Endothelial cell of umbilical vein (primary cell): ENCODE measurements at places on chromosomes 5 and 9. TPM values are rescaled to one million over a fixed set of nuclear protein-coding genes. Genes with fewer than 3 reads are reported as not detected.

GRM6 gene
- total RNA-seq, result not detected in 2 replicates

DNA sequence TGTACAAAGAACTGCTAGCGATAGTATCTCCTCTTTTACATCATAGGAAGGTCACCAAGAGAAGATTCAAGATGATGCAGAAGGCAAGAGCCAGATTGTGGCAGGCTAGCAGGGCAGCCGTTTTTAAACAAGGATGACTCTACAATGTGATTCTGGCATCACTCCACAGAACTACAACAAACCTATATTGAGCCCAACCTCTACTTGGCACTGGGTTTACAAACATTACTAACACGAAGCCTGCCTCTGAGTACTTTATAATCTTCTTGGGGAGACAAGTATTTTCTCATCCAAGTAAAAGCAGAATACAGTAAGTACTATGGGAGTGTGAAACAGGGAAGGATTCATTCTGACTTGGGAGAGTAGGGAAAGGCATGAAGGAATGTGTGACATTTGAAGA is 448.6 kb downstream of the ZNF608 start:
- no peak for DNase-seq

DNA sequence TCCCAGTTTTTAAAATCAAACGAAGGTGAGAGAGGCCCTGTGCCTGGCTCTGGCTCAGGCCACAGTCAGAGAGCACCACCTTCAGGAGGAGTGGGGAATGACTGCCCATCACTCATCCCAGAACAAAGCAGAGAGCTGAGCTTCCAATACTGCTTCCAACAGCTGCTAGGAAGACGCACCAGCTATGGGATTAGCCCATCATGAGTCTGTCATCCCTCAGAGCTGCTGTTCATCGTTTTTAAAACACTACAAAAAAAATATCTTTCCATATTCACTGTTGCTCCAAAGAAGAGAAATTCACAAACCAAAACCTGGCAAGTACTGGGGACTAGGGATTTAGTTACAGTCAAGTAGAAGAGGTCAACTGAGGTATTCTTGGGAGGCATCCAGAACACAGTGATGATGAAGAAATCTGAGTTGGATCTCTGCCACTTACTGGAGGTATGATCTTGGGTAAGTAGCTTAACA is 102.4 kb downstream of the CDK5RAP2 start:
- peak; percentile 69 for DNase-seq

DNA sequence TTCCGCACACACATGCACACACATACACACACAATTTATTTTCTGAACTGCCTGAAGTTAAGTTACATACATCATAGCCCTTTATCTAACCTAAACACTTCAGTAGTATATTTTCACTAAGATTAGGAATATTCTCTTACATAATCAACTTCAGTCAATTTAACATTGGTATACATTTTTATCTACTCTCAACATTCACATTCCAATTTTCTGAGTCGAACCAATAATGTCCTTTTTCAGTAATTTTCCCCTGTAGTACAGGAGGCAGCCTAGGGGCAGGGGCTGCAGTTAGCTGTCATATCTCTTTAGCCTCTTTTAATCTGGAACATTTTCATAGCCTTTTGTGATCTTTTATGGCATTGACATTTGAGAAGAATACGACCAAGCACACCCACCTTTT is 150.1 kb downstream of the DAB2IP start:
- no peak for DNase-seq

- DNase-seq, result no peak
These were observed 8.5 kb upstream of the FEM1C start for GRCh38 chr5:115553082-115553481.

DNA sequence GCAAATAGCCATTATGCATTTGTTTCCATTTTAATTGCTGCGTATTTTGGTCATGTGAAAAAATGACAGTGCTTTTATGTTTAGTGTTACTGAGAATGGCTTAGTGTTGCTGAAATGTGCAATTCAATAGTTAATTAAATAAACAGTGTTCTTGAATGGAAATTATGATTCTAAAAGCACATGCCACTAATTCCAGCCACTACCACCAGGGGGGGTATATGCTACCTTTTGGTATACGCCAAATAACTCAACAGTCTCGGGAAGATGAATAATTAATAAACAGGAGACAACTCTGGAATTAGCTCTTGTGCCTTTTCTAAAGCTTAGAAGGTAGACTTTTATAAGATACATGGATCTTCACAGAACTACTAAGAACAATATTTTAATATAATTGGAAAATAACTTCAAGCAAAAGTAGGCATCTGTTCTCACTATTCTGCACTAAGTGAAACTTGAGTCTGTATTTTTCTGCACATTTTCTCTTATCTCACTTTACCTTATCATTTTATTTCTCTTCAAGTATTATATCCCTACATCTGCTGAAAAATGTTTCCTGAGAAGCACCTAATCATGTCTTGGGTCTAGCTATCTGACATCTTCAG is 83.5 kb upstream of the MINAR2 start:
- peak; percentile 80 for DNase-seq

GRCh38 chr9:91654527-91654926 is 230.9 kb upstream of the NFIL3 start:
- DNase-seq, result no peak
